ENCODE measurements at places on chromosomes 3 and 15.

- no peak for DNase-seq
Observed at GRCh38 chr15:38671675-38672254, 107.2 kb upstream of the RASGRP1 start.

- DNase-seq: no peak
Observed at GRCh38 chr3:40170395-40170794, 139.1 kb upstream of the EIF1B start.

DNA sequence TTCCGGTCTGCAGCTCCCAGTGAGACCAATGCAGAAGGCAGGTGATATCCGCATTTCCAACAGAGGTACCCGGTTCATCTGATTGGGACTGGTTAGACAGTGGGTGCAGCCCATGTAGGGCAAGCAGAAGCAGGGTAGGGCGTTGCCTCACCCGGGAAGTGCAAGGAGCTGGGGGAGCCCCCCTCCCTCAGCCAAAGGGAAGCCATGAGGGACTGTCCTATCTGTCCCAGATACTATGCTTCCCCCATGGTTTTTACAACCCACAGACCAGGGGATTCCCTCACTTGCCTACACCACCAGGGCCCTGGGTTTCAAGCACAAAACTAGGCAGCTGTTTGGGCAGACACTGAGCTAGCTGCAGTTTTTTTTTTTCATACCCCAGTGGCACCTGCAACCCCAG is 71.8 kb downstream of the CPNE4 start:
- no peak for DNase-seq

- DNase-seq: no peak
Observed at GRCh38 chr15:90151989-90152645, 49.0 kb upstream of the SEMA4B start.

- DNase-seq: no peak
Observed at GRCh38 chr3:129867506-129868124, 25.9 kb downstream of the TMCC1 start.

GRCh38 chr3:29708884-29709283 is 428.0 kb downstream of the RBMS3 start:
- no peak for DNase-seq

DNA sequence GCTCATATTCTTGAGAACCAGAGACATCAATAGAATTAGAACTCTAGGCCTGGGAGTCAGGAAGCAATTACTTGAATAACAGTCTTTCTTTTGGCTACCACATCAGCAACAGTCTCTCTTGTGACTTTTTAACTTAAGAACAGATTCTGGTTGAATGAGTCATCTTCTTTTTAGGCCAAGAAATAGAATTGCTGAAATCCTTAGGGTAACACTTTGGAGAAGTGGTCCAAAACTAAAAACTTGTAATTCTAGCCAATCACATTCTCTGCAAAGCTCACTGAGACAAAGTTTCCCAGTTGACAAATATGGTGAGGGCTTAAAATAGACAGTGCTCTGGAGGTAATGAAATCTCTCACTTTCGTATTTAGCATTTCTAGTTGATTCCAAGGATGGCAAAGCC is 238.0 kb downstream of the SHOX2 start:
- DNase-seq: no peak

All from stimulated activated CD8-positive, alpha-beta memory T cell treated with anti-CD3 and anti-CD28 coated beads, Interleukin-4, amount 100 ng/mL, for 1 hour (primary cell).